ENCODE measurements at places on chromosomes 1 and 21.
A peak's percentile ranks its signal among the peaks of the same experiment; 100 is the strongest.

DNA sequence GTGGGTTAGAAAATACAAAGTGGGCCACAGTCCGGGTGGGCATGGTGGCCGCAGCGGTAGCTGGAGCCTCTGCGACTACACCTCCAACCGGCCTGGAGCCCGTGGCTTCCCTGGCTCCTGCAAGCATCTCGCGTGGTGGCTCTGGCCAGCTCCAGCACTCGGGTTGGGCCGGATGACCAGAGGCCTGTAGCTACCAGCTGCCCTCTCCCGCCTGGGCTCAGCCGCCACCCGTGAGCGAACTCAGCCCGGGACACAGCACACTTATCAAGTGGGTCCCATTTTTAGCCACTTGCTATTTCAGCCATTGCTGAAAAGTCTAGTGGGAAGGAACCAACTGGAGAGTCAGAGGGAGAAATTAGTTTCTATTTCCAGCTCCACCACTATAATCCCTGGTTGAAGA, 107.7 kb upstream of the CACYBP start:
- no peak for DNase-seq

- no peak for DNase-seq
Observed at GRCh38 chr1:215517441-215517891, 49.6 kb upstream of the KCTD3 start.

- no peak for DNase-seq
Observed at GRCh38 chr1:227733309-227733705, 1.8 kb downstream of the JMJD4 start.

- no peak for DNase-seq
Observed at GRCh38 chr1:178595491-178595890, 82.6 kb downstream of the TEX35 start.

- no peak for DNase-seq
Observed at GRCh38 chr1:51669272-51669671, 52.4 kb downstream of the OSBPL9 start.

- DNase-seq = no peak
Observed at GRCh38 chr1:227937031-227937837, 10.5 kb downstream of the WNT9A start.

DNA sequence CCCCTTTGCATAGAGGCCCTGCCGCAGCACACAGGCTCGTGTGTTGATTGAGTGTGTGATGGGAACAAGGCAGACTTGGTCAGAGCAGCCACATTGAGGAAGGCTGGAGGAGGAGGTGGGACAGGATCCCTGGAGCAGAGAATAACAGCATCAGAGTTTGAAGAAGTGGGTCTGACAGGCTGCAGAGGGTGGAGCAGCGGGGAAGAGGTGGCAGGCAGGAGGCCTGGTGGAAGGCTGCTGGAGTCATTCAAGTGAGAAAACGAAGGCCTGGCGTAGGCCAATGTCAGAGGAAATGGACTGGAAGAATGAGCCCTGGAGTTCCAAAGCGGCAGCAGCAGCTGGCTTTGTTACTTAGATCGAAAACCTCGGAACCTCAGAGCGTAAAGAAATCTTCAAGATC, 115.0 kb upstream of the GRIK3 start:
- no peak for DNase-seq

- DNase-seq = no peak
Observed at GRCh38 chr1:179820226-179820970, 57.2 kb downstream of the TOR1AIP2 start.

DNA sequence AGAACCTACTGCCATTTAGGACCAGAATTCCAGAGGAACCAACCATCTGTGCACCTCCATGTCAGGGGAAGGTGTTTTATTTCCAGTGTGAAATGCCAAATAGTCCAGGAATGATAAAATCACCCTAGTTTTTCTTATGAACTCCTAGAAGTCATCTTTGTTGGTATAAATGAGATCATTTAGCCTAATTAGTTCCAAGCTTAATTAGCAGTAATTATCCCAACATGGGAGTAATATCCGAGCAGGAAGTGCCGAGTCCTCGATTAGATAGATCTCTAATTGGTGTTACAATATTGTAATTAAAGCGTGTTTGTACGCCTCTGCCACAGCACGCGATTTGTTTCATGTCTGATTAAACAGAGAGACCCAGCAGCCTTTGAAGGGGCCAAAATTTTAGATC, 33.1 kb downstream of the BCL9 start:
- no peak for DNase-seq

DNA sequence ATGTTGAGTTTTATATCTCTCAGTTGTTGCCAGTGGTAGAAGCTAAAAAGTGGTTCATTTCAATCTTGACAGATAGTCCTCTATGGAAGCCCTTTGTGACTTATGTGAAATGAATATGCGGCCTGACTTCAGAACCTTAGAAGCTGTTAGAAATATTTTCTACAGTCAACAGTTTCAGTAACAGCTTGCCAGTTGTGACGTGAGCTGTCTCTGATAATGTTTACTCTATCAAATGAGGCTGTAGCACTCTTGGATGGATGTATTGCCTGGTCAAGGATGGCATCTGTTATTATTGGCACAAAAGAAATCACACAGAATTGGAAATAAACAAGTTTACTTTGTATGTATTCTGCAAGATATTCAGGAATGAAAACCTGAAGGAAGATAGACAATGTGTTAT, 31.9 kb downstream of the SNX7 start:
- DNase-seq = no peak

DNA sequence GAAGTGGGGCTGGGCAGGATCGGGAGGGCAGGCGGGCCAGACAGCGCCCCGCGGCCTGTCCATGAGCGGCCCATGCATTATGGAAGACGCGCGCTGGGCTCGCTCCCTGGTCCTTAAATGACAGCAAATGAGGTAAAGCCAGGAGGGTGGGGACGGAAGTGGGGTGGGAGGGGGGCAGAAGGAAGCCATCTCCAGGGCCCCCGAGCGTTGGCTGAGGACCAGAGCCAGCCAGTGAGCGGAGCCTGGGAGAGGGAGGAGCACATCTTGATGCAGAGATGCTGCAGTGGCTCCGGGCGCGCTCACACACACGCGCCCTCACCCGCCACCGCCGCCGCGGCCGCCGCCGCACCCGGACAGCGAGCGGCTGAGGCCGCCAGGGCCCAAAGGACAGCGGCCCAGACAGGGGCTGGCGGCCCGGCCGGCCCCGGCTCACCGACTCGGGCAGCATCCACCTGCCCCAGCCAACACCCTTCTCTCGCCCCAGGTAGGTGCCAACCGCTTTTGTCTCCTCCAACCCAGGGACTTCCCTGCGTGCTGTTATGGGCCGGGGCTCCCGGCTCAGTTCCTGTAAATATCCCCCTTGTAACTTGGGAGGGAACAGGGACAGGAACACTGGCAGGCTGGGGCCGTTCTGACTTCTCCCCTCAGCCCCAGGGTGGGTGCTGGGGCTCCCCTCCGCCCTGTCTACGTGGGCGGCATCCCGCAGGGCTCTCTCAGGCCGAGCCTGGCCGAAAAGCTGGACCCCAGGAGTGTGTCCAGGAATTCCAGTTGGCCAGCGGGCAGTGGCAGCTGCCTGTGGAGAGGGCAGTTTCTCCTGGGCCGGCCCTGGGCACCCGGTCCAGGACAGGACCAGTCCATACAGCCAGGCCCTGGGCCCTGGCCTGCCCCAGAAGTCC, at the start of gene CNTN2:
Gene CNTN2, plus strand, starts transcription at position 302 of the 896 bp plus-strand sequence. CDS start 9,974 bp downstream, outside the sequence.
- no peak for DNase-seq

DNA sequence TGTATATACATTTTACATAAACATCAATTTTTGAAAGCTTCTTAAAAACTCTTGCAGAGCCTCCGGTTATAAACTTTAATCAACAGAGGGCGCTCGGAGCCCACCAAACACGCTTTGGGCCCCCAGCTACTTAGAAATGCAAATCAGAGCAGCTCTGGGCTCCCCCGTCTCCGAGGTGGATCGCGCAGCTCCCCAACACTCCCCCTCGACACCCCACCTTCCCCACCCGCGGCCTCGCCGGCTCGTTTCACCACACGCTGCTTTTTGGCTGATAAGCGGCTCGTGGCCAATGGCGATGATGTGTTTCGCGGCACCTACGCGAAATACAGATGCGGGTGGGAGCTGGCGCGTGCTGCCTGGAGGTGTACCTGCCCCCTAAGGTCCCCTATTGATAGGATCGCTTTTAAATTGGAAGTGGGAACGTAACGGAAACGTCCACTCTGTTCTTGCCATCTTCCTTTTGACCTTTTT, 1.7 kb upstream of the KIF26B start:
- peak; percentile 70 for DNase-seq

GRCh38 chr1:152761609-152762213, 3.9 kb downstream of the KPRP start:
- no peak for DNase-seq

GRCh38 chr21:44375761-44376241, 22.4 kb downstream of the TRPM2 start:
- DNase-seq = no peak

DNA sequence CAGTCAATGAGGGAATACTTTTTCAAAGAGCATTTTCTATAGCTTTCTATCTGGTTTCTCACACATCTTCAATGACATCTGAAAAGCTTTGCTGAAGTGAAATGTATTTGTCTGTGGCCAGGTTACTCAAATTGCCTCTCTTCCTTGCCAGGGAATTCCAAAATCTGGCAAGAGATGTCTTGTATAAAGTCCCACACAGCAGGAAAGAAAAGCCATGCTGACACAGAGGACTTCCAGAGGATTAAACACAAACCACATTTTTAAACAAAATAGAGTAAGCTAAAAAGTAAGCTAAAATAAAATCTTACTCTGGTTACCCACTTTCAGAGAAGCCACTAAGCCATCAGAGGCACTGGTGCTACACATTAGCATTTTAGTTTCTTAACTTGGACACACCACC, 93.1 kb upstream of the BCAR3 start:
- no peak for DNase-seq

DNA sequence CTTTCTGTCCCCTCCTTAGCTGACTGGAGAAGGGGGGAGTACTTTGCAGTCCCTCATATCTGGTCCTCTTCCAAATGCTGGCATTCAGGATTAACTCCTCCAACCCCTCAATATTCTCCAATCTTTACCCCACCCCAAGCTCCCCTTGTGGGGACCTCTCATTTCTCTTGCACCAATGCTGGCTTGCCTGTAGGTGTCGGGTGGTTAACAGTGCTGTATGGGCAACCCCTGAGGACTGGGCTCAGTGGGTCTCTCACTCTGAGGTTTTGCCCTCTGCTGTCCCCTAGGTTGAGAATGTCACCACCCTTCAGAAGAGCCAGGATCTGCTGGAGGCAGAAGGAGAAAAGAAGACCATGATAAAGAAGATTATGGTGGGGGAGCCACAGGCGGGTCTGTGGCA, 27.0 kb downstream of the MROH7 start:
- no peak for DNase-seq

DNA sequence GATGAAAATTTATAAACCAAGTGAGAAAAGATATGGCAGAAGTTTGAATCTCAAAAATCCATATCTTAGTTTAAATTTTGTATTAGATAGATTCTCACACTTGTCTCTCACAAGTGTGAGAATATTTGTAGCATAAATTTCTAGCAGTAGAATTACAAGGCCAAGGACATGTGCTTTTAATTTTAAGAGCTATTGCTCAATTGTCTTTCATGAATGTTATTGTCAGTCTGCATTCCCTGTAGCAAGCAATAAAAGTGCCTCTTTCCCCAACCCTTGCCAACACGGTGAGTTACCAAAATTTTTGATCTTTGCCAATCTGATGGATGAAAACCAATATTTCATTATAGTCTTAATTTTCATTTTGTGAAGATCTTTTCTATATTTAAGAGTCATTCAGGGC, 64.0 kb downstream of the CTH start:
- DNase-seq = no peak

- DNase-seq = no peak
Observed at GRCh38 chr1:19306941-19307340, 5.0 kb downstream of the AKR7A2 start.

DNA sequence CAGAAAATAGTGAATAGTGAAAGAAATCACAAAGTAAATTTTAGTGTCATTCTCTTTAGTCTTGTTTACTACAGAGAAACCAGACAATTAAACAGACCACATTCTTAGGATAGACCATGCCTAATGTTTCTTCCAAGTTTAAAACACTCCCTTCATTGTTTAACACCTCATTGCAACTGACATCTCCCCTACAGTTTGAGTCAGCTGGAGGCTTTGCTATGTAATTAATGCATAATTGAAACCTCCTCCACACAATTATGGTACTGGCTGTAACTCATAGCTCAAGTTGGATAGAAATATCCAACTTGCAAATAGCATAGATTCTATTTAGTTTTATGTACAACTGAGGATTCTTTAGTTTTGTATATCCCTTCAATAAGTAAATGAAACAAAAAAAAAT, 35.2 kb upstream of the B3GALT2 start:
- peak; percentile 77 for DNase-seq

- DNase-seq = peak; percentile 93
Observed at GRCh38 chr1:17128361-17128760, 9.1 kb upstream of the PADI2 start.

- DNase-seq = no peak
Observed at GRCh38 chr1:82919837-82920236, 1079.1 kb downstream of the TTLL7 start.

GRCh38 chr1:10387677-10388386, 11.0 kb upstream of the PGD start:
- peak; percentile 34 for DNase-seq

DNA sequence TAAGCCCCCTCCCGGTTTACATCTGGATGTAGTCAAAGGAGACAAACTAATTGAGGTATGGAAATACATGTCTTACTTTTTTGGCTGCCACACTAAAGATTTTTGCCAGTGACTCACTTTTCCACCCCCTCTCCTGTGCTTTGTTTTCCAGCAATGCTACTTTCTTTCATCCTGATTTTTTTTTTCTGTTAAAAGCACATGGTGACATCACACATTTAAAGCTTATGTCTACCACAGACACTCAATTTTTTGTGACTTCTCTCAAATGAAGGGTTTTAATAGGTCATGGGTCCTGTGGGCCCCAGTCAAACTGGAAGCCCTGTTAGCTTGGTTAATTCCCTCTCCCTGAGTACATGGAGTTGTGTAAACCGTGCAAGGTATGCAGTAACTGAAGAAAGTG, 2.2 kb downstream of the PPP1R8 start:
- DNase-seq = no peak

DNA sequence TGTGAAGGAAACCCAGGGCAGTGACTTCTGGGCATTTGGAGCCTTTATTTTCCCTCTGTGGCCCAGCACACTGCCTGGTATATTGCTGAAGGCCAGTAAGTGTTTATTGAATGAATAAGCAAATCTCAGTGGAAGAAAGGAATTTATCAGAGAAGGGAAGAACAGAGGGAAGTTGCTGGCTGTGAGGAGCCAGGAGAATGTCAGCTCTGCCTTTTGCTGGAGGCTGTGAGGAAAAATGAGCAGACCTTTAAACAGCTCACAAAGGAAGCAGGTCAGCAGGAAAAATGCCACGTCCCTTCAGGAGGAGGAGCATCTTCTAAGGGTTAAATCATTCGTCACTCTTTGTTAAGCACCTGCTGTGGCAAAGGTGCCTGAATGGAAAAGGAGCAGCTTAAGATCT, 75.9 kb downstream of the GIPC2 start:
- DNase-seq = no peak

- DNase-seq = no peak
Observed at GRCh38 chr1:44032170-44032790, 1.0 kb upstream of the SLC6A9 start.

GRCh38 chr21:15552914-15553494, 176.8 kb upstream of the USP25 start:
- DNase-seq = peak; percentile 50

- no peak for DNase-seq
Observed at GRCh38 chr21:15631342-15631741, 98.4 kb upstream of the USP25 start.

GRCh38 chr21:43190951-43191350, 22.1 kb downstream of the CRYAA start:
- no peak for DNase-seq

Data from COLO829 (cell line).